ENCODE measurements at places on chromosomes 4 and X.
A peak's percentile ranks its signal among the peaks of the same experiment; 100 is the strongest.

DNA sequence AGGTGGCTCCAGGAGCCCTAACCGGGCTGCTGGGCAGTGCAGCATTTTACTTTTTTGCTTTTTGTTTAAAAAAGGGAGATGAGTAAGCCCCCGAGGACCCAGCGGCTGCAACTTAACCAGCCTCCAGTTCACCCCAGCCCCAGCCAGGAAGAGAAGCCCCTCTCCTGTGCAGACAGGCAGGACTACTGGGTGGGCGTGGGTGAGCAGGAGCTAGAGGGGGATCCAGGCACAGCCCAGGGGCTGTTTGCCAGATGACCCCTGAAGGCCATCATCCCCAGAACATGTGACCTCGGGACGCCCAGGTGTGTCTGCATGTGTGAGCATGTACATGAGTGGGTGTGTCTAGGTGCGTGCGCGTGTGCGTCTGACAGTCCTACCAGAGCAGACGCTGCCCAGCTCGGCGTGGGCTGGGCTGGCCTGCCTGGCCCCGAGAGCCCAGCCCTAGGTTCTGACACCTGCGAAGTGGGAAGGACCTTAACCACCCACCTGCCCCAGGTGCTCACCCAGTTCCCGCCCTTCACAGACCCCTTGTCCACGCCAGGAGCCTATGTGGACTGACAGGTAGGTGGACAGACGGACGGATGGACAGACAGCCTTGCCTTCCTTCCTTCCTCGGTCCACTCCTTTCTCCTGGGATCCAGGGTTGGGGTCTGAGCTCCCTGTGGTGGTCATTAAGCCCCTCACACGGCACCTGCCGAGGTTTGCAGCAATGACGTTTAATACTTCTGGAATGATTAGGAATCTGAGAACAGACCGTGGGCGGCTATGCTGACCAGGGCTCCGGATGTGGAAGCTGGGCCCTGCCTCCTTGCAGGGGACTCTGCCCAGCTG, 7.8 kb upstream of the HAUS3 start:
- DNase-seq: no peak

- no peak for DNase-seq
Observed at GRCh38 chr4:46450556-46450955, 60.6 kb upstream of the GABRA2 start.

- DNase-seq: no peak
Observed at GRCh38 chr4:31134720-31135119, 414.6 kb downstream of the PCDH7 start.

DNA sequence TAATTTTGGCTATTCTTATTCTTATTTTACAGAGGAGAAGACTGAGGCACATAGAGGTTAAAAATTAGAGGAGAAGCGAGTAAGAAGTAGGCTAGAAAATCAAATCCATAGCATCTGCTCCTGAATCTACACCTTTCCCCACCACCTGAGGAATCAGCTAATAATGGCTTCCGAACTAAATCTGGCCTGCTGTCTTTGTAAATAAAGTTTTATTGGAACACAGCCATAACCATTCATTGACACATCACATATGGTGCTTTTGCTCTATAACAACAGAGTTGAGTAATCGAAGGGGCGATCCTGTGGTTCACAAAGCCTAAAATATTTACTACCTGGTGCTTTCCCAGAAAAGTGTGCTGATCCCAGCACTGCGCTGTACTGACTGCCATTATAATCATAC, 38.2 kb downstream of the F11 start:
- no peak for DNase-seq

- DNase-seq: no peak
Observed at GRCh38 chr4:174256277-174256713, 27.2 kb downstream of the FBXO8 start.

DNA sequence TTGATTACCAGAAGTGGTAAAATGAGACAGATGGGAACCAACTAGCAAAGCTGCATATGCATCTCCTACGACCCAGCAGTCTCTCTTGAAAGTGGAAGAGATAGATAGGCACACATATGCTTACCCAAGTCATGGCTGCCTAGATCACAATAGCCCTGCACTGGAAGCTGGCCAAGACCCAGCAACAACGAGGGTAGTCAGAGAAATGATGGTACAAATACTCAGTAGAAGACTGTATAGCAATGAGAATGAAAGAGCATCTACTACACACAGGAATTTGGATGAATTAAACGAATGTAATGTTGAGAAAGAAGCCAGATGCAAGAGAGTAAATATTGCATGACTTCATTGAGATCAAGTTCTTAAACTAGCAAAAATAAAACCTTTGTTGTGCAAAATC, 100.3 kb upstream of the FAT1 start:
- DNase-seq: no peak

DNA sequence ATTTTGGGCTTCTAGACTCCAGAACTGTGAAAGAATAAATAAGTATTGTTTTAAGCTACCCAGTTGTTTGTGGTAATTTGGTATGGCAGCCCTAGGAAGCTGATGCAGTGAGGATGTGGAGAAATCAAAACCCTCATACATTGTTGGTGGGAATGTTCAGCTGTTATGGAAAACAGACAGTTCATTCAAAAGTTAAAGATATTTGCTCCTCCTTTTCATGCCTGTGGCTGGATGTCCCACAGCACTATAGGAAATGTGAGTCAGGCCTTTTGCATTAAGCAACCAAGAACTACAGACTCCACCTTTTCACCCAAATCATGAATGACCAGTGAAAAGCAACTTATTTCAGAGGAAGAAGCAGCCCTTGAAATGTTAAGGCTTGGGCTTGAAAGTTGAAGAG, 6.7 kb downstream of the BBS12 start:
- no peak for DNase-seq

- no peak for DNase-seq
Observed at GRCh38 chr4:112031712-112032328, 113.4 kb upstream of the FAM241A start.

- DNase-seq: no peak
Observed at GRCh38 chr4:134634301-134634700, 432.7 kb upstream of the PABPC4L start.

DNA sequence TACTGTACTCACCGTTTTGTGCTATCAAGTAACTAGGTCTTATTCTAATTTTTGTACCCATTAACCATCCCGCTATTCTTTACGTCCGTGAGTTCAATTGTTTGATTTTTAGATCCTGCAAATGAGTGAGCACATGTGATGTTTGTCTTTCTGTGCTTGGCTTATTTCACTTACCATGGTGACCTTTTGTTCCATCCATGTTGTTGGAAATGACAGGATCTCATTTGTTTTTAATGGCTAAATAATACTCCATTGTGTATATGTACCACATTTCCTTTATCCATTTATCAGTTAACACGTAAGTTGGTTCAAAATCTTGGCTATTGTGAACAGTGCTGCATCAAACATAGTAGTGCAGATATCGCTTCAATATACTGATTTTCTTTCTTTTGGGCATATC, 48.3 kb downstream of the USP9X start:
- no peak for DNase-seq

DNA sequence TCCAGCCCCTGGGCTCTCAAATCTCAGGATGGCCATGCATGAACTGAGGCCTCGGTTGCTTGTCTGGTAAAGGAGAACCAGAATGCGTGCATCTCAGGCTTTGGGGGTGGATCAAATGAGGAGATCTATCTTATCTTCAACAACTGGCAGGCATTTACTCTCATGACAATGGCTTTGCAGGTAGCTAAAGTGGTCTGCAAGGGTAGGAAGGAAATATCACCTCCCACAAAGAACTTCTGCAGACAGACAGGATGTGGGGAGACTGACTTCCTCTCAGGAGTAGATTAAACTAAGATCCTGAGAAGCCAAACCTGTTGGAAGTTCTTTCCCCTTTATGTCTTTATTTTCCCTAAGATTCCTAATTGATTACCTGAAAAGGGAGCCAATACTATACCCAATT, 7.8 kb downstream of the LDB2 start:
- no peak for DNase-seq

DNA sequence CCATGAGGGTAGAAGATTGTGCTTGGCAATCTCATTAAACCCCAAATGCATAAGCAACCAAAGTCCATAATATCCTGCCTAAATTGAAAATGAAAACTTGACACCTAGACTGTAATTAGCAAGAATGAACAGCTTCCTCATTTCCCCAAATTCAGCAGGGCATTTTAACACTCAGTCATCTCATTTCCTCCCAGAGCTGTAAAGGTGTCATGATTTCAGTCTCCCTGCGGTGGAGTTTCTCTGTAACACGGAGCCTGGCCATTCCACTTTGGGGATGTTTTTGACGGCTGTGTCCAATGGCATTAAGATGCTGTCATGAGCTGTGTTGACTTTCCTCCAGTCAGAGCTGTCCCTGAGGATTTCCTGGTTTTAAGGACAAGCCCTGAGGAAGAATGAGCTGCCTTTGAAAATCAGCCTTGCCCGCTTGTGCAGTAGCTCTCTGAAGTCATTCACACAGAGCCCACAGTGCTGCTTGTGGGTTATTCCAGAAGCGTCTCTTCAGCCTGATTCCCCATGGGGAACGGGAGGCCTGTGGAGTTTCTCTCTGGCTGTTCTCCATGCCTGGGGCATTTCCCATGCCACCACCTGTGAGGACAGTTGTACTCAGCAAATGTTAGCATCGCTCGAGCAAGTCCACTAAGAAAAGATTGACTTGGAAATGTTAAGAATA, 187.0 kb downstream of the MID1 start:
- no peak for DNase-seq

DNA sequence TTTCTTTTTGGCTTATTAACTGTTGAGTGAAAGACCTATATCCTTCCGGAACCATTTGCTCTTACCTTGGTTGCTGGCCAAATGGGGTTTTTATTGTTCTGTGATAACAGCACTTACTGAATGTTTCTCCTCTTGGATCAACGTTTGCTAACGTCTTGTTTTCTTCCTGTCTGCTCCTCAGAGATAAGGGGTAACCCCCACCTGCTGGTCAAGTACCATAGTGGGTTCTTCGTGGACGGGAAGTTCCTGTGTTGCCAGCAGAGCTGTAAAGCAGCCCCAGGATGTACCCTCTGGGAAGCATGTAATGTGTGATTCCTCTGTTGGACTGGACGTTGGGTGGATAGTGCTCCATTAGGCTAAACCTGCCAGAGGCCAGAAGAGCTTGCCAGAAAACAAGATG, 15.3 kb downstream of the BMX start:
- DNase-seq: no peak

DNA sequence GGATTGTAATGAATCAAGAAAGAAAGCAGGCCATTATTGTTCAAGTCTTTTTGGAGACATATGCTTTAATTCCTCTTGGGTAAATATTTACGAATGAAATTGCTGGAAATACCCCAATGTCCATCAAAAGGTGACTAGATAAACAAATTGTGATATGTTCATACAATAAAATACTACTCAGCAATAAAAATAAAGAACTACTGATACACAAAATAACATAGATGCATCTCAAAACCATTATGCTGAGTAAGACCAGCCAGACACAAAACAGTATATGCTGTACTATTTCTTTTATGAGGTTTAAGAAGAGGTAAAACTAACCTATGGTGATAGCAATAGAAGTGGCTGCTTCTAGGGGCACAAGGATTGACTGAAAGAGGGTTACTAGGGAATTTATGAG, 28.8 kb upstream of the JADE1 start:
- no peak for DNase-seq

- no peak for DNase-seq
Observed at GRCh38 chrX:10749113-10749512, 128.7 kb upstream of the MID1 start.

- DNase-seq: no peak
Observed at GRCh38 chrX:25048178-25048577, 32.4 kb upstream of the ARX start.

GRCh38 chrX:150770623-150771022, 77.4 kb downstream of the MTMR1 start:
- DNase-seq: no peak

DNA sequence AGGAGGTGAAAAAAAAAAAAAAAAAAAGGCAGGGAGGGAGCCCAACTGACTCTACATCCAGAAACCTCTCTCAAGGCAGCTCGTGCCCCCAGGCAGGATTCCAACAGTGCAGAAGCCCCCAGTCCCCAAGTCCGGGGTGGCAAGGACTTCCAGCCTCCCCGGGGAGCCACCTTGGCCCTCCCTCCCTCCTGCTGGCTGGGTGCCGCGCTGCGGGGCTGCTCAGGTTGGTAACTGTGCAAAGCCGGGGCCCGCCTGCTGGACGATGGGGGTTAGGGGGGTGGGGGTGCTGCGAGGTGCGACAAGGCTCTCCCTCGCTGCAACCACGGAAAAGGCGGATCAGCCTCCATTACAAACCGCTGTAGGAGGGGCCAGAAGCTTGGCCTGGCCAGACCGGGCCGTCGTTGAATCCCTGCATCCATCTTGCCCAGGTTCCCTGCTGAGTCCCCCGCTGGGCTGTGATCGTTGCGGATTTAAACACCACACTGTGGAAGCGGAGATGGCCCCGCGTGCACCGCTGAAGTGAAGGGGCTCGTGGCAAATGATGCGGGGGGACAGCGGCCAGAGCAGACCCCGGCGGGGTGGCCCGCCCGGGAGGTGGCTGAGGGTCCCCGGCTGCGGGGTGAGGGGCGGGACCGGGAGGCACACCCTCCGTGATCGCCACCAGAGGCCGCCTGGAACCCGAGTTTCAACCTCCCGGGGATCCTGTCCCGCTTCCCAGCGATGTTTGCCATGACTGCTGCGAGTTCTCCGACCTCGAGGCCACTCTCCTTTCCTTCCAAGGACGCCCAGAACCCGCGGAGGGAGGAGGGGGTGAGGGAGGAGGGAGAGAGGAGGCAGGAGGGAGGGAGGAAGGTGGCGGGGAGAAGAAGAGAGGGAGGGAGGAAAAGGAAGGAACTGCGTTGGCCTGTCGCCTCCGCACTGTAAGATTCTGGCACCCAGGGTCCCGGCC, 58.0 kb upstream of the DDX3X start:
- peak; percentile 39 for DNase-seq

DNA sequence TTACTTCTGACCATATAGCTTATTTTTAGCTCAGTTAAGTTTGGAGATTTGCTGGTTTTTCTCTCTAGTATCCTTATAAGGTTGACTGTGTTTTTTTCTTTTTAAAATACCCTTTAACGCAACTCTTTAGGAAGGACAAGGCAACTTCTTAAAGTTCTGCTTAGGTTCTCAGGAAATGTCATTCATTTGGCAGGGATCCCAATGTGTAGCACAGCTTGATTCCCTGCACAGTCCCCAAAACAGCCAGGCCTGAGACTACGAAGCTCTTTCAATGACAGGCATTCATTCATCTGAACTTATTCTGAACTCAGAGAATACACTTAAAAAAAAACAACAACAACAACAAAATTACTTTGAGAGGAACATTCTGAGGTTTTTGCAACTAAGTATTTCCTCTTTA, 1765.8 kb downstream of the PCDH7 start:
- DNase-seq: no peak

GRCh38 chr4:138939960-138940359, 75.6 kb upstream of the NOCT start:
- no peak for DNase-seq

DNA sequence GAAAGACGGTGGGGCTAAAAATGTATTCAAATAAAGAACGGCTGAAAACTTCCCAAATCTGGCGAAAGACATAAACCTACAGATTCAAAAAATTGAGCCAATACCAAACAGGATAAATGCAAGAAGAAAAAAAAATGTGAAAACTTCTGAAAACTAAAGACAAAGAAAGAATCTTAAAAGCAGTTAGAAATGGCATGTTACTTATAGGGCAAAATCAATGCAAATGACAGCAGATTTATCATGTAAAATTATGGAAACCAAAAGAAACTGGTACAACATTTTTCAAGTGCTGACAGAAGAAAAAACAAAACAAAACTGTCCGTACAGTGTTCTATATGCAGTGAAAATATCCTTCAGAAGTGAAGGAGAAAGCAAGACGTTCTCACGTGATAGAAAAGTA, 239.0 kb downstream of the PDGFC start:
- no peak for DNase-seq

- DNase-seq: no peak
Observed at GRCh38 chr4:113328514-113328913, 279.1 kb downstream of the ANK2 start.
